ENCODE measurements at places on chromosomes 2 and 18.

DNA sequence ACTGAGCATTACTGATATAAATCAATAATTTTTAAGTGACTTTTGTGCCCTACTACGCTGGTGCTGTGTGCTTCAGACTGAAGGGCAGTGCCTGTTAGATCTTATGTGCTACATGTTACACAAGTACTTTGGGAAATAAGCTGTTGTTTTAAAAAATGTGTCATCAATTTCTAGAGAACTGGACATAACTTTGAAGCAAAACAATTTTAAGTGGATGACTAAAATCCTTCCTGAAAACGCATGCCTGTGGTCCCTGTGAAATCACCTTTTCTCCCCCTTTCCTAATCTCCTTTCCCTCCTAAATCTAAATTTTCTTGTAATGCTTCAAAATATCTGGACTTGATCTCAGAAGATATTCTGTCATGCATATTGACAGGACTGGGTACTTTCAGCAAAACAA is 7.1 kb upstream of the IL1RL1 start:
- no peak overlapping the region for H3K27ac ChIP-seq
- H3K27me3 ChIP-seq = no peaks in the 10 kb centered on the region
- no peak for DNase-seq
- no peaks in the 10 kb centered on the region for H3K4me1 ChIP-seq

- no peak overlapping the region for H3K27ac ChIP-seq
- no peak overlapping the region for H3K4me3 ChIP-seq
- H3K4me1 ChIP-seq = no peaks in the 10 kb centered on the region
- H3K27me3 ChIP-seq = no peaks in the 10 kb centered on the region
These were observed 242.0 kb downstream of the TMEM182 start for GRCh38 chr2:103003750-103004260.

GRCh38 chr18:12928206-12928605 is 19.6 kb upstream of the SEH1L start:
- H3K36me3 ChIP-seq = no peaks in the 10 kb centered on the region
- no peaks in the 10 kb centered on the region for H3K4me1 ChIP-seq
- DNase-seq = no peak
- H3K27me3 ChIP-seq = no peaks in the 10 kb centered on the region
- H3K4me3 ChIP-seq = no peak overlapping the region

DNA sequence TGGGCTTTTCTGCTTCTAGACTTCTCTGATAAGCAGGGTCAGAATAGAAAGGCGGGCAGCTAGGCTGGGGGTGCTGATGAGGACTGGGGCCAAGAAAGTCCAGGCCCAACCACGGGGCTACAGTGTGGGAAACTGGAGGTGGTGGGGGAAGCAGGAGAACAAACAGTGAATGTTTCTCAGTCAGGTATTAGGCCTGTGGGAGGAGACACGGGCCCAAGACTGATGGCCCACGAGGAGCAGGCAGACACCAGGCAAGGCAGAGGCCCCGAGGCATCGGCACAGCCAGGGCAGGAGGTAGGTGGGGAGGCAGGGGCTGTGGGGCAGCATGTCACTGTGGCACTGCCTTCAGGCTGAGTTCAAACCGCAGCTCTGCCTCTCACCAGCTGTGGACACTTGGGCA is 40.7 kb downstream of the KCNIP3 start:
- H3K4me3 ChIP-seq = no peak overlapping the region
- peaks cover 14% of the 10 kb centered on the region for H3K27me3 ChIP-seq
- DNase-seq = no peak
- H3K36me3 ChIP-seq = no peaks in the 10 kb centered on the region
- H3K27ac ChIP-seq = no peak overlapping the region

GRCh38 chr2:218290316-218291261 is 1.7 kb downstream of the TMBIM1 start:
- no peak for DNase-seq
- peaks cover 59% of the 10 kb centered on the region for H3K4me1 ChIP-seq
- H3K36me3 ChIP-seq = peaks cover 21% of the 10 kb centered on the region
- peak overlapping the region; percentile 62 for H3K4me3 ChIP-seq

GRCh38 chr2:137238065-137238464 is 472.7 kb downstream of the THSD7B start:
- H3K4me1 ChIP-seq = no peaks in the 10 kb centered on the region
- H3K36me3 ChIP-seq = no peaks in the 10 kb centered on the region

- H3K4me1 ChIP-seq = no peaks in the 10 kb centered on the region
- H3K27me3 ChIP-seq = peaks cover 4% of the 10 kb centered on the region
- H3K27ac ChIP-seq = no peak overlapping the region
- DNase-seq = no peak
- H3K36me3 ChIP-seq = no peaks in the 10 kb centered on the region
- no peak overlapping the region for H3K4me3 ChIP-seq
These were observed 92.6 kb downstream of the SMIM21 start for GRCh38 chr18:75334869-75335268.

DNA sequence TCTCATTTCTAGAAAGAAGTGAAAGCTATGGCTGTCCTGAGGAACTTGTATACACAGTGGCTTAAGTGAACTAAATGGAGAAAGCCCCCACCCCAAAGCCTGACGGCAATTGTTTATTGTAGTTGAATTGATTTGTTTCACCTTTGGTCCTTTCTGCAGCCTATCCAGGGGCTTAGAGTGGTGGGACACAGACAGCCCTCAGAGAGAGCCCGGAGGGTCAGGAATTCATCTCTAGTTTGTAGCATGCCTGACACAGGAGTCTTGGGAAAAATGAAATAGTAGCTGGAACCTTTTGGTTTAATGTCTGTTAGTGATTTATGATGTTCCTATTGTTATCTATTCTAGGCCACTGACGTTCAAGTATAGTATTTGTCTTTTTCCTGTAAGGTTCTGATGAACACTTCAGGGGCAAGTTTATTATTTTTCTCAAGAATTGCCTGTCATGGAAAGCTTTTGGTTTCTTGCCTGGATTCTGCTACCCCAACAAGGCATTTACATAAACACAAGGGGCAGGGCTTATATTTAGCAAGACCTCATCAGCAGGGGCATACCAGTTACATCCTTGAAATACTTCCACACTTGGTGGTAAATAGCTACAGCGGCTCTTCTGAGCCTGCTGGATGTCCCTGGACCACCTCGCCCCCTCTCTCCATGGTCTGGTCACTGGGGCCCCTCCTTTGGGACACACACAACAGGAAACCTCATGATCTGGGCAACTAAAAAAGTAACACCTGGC is 44.4 kb downstream of the KCNE4 start:
- peaks cover 3% of the 10 kb centered on the region for H3K4me1 ChIP-seq
- DNase-seq = no peak
- no peak overlapping the region for H3K27ac ChIP-seq
- H3K27me3 ChIP-seq = no peaks in the 10 kb centered on the region
- no peaks in the 10 kb centered on the region for H3K36me3 ChIP-seq

DNA sequence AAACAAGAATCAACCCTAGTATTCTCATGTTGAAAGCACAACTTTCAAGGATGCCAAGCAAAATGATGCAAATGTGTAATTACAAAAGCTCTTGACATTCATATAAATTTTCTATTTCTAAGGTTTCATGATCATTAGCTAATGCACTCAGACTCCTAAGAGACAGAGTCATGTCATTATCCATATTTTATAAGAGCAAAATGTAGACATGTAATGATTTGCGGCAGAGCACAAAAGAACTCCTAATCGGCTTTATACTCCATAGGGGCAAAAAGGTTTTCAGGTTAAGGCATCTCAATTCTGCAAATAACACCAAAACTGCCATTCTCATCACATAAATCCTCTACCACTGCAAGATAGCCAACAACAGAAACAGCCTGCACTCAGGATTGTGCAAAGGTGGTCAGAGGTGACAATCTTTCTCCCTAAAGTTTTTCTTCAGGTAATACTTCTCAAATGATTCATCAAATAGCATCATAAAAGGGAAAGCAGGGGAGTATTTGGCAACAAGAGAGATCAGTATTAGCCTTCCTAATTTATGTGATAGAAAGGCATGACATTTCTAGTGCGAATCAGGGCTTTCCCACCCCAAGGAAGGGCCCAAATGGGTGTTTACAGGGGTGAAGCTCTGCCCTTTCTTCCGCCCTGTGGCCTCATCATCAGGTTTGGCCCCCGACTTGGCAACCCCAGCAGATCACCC is 64.7 kb downstream of the STK39 start:
- DNase-seq = no peak
- no peak overlapping the region for H3K27ac ChIP-seq
- H3K4me1 ChIP-seq = no peaks in the 10 kb centered on the region
- H3K27me3 ChIP-seq = 0 out of 3 replicates have a peak, but pooled peaks cover 4% of the 10 kb centered on the region
- no peak overlapping the region for H3K4me3 ChIP-seq

GRCh38 chr2:128622955-128623620 is 304.4 kb upstream of the HS6ST1 start:
- H3K36me3 ChIP-seq = no peaks in the 10 kb centered on the region
- no peaks in the 10 kb centered on the region for H3K4me1 ChIP-seq
- peaks cover 7% of the 10 kb centered on the region for H3K27me3 ChIP-seq
- H3K4me3 ChIP-seq = no peak overlapping the region
- no peak for DNase-seq

DNA sequence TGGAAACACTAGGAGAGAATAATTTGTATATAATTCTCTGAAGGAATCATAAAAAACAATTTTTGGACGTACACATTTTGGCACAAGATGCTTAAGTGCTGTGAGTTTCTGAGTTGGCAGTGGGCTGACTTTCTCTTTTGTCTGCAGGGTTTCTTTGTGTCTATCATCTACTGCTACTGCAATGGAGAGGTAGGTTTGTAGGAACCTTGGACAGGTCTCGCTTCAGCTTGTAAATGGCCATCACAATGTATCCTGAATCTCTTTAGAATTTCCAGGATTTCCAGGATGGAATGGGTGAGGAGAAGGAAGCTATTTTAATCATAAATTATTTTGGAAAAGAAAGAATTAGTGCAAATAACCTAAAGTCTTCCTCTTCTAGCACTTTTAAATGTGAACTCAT is 83.9 kb downstream of the PTH2R start:
- H3K4me1 ChIP-seq = peaks cover 30% of the 10 kb centered on the region
- no peaks in the 10 kb centered on the region for H3K27me3 ChIP-seq
- no peak for DNase-seq
- H3K27ac ChIP-seq = no peak overlapping the region
- H3K36me3 ChIP-seq = no peaks in the 10 kb centered on the region

DNA sequence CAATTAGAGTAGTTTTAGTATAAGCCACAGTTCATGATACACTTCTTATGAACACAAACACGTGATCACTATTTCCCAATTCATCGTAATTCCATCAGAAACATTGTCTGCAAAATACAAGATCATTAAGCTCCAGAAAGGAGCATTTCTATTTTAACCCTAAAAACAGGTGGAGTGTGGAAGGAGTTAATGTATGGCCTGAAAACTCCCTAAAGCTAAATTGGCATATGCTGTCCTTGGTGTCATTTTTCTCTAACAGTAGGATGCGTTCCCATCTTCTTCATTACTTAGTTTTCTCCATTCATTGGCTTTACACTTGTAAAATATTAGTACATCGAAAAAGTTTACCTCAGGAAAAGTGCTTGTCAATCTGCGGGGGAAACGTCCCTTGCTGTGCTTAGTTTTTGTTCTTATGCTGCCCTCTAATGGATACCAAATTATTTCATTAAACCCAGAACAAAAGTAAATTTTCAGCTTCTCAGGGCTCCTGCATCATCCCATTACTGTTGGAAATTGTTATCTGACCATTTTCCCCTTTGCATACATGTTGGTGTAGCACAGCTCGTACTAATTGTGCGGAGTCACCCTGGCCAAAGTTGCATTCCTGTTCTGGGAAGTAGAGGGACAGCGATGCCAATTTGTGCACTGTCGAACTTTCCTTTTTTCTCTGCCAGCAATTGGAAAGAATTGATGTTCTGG is 153.4 kb downstream of the GPD2 start:
- no peaks in the 10 kb centered on the region for H3K4me1 ChIP-seq
- DNase-seq = no peak
- H3K27me3 ChIP-seq = no peaks in the 10 kb centered on the region

DNA sequence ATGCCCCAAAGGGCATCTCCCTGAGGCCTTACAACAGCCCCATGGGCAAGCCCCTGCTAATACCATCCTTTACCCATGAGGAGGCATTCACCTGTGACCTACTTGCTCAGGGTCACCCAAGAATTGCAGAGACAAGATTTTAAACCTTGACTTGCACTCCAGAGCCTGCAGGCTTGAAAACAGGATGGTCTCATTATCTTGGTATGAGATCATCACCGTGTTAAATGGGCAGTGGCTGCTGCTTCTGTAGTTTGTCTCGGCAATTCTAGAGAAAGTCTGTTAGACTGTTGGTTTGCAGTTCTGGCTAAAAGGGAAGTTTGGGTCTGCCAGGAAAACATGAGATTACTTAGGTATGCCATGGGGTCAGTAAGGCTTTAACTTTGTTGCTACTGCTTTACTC is 698.9 kb downstream of the GALR1 start:
- H3K4me3 ChIP-seq = no peak overlapping the region
- H3K36me3 ChIP-seq = peaks cover 14% of the 10 kb centered on the region
- H3K27ac ChIP-seq = no peak overlapping the region
- H3K4me1 ChIP-seq = no peaks in the 10 kb centered on the region

GRCh38 chr2:137872577-137872976 is 91.7 kb upstream of the HNMT start:
- no peaks in the 10 kb centered on the region for H3K27me3 ChIP-seq
- no peak for DNase-seq
- H3K36me3 ChIP-seq = no peaks in the 10 kb centered on the region
- H3K4me3 ChIP-seq = no peak overlapping the region
- H3K27ac ChIP-seq = no peak overlapping the region
- no peaks in the 10 kb centered on the region for H3K4me1 ChIP-seq

DNA sequence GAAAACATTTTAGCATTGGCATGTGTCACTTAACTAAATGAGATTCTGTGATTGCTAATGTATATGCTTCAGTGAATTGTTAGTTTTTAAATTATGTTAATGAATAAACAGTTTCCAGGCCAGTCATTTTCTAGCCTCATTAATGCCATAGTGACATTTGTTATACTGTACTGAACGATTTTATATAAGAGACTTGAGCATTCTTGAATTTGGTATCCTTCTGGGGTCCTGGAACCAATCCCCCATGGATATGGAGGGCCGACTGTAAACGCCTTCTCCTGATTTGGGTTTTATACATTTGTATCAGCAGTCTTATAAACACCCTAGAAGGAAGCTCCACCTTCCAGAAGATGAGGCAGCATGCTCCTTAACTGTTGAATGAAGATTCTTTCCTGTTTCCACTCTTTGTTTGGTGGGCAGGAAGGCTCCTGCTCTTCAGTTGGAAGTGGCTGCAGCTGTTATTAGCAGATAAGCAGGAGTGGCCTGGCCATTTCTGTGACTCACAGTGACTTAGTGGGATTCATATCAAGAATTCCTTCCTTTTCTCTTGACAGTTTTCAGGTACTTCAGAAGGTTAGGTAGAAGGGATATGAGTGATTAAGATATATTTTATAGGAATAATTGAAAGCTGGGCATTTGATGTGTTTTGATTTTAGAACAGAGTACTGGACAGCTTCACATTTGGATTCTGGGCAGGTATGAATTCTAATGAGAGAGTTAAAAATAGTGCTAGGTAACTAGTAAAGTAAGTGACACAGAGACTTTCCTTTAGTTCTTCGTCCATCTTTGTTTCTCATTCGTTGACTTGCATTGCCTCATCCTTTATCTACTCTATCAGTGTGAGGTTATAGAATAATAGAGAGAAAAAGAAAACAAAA is 124.9 kb downstream of the PLCL1 start:
- no peaks in the 10 kb centered on the region for H3K27me3 ChIP-seq
- peaks cover 74% of the 10 kb centered on the region for H3K4me1 ChIP-seq
- H3K36me3 ChIP-seq = no peaks in the 10 kb centered on the region
- peak; percentile 78 for DNase-seq
- peak overlapping the region; percentile 88 for H3K27ac ChIP-seq

GRCh38 chr2:64204703-64205102 is 60.5 kb upstream of the PELI1 start:
- no peaks in the 10 kb centered on the region for H3K27me3 ChIP-seq
- no peaks in the 10 kb centered on the region for H3K4me1 ChIP-seq
- H3K27ac ChIP-seq = no peak overlapping the region
- no peak overlapping the region for H3K4me3 ChIP-seq
- no peaks in the 10 kb centered on the region for H3K36me3 ChIP-seq

All from K562 (cell line).